NCI-H345 (cell line): ENCODE measurements at places on chromosomes 16 and 17.

DNA sequence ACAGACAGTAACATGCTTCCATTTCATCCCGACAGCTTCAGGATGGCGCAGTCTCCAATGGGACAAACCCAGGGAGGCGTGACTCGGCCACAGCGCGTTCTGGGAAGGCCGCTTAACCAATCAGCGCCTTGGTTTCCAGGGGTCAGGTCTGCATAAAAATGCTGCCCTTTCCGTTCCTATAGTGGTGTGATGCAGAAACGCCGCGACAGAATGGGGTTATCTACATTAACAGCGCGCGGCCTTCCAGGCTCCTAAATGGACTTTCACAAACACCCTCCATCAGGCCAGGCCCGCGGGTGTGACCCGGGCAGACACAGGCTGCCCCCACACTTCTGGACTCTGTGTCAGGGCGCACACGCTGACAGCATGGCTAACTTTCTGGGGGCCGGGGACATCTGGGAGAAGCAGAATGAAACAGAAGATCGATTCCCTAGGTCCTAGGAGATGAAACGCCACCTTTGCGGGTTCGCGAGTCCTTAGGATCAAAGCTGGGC is 792 bp downstream of the TMEM231 start:
- DNase-seq: peak; percentile 57

DNA sequence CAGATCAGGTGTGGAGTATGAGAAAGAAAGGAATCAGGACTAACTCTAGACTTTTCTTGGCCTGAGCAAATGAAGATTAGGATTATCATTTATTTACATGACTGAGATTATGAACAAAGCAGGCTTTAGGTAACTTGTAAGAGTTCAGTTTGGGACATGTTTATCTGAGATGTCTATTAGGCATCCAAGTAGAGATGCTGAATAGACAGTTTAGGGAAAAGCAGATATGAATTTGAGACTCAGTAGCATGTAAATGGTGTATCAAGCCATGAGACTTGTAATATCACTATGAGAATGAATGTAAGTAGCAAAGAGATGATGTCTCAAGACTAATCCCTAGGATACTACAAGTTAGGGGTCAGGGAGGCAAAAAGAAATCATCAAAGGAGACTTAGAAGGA is 8.6 kb upstream of the HS3ST2 start:
- DNase-seq: no peak

GRCh38 chr17:58318065-58318481 is 10.5 kb downstream of the TSPOAP1 start:
- DNase-seq: no peak

DNA sequence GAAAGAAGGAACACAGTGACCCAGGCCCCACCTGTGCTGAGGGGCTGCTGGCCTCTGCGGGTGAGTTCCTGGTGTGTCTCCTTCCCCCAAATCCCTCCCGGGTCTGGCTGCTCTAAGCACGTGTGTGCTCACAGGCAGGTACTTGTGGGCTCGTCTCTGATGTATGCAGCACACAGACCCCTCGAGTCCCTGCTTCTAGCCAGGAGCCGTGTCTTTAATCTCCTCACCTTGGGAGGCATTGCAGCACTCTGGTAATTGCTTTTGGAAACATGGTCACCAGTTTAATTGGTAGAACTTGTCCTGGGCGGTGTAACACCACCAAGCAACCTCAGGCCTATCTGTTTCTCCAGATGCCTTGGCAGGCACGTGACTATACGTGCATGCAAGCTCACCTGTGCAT is 8.8 kb upstream of the RPL38 start:
- DNase-seq: no peak

- DNase-seq: no peak
Measured at GRCh38 chr17:16820161-16820877, 130.3 kb downstream of the CCDC144A start.
